ENCODE measurements at places on chromosomes 1 and 21. TPM values are rescaled to one million over a fixed set of nuclear protein-coding genes. Genes with fewer than 3 reads are reported as not detected.

PTPRF gene
- 42.7 TPM for total RNA-seq

DISP3 gene
- not detected for total RNA-seq

GRCh38 chr1:3522564-3523265 lies 68.2 kb downstream of the ARHGEF16 start:
- DNase-seq, result no peak

DNA sequence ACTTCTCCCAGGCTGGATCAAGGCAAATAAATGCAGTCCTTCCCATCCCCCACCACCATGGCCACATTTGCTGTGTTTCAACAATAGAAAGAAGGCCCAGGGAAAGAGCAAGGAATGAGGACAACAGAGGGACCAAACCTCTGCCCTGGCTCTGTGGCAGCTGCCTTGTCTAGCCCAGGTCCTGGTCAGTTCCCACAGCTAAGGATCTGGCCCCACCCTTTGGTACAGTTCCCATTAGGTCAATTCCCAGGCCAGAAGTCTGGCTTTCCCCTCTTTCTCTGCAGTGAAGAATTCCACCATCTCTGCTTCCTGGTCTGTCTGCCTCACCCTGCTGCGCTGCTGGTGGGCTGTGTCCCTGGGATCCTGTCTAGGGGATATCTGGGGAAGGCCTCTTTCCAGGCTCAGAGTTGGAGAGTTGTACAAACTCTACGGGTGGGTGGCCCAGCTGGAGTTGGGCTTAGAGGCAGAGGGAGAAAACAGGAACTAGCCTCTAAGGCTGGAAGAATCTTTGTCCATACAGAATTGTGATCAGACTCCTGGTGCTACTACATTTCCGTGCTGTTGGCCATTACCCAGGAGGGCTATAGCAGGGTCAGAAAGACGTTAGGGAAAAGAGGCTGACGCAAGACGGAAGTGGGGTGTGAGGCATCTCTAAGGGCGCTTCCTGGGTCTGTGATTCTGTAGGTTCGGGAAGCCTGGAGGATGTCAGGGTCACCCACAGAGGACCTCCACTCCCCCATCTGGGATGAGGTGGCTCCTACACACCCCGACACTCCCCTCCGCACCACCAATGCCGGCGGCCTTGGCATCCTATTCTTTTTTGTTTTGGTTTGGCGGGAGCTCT lies 953 bp upstream of the NDUFS2 start:
- DNase-seq, result peak; percentile 91

DNA sequence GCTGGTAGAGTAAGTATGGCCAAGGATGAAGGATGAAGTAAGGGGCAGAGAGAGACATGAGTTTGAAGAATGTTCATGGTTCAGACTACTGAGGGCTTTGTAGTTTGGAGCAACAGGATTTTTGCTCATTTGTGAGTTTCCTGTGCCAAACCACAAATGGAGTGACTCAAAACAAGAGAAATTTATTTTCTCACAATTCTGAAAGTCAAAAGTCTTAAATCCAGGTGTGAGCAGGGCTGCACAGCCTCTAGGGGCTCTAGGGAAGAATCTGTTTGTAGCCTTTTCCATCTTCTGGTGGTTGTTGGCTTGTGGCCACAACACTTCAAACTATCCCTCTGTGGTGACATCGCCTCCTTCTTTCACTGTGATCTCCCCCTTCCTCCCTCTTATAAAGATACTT lies 58.9 kb downstream of the RHOU start:
- no peak for DNase-seq

Data from fibroblast of villous mesenchyme (primary cell).